ENCODE measurements at places on chromosomes 2 and 18.

DNA sequence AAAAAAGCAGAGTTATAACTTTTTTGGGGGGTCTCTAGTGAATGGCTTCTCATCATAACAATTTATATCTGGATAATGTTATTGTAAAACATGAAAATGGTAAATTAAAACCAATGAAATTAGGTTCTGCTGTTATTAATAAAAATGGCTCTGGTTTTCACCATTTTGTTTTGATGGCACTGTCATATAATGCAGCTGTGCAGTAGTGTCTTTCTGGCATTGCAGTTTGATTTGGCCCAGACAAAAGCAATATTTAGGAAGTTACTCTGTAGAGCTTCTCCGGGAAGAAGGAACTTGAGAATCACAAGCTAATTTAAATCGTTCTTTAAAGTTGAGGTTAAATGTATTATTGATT lies 15.1 kb upstream of the NT5C1B start:
- no peak for DNase-seq

DNA sequence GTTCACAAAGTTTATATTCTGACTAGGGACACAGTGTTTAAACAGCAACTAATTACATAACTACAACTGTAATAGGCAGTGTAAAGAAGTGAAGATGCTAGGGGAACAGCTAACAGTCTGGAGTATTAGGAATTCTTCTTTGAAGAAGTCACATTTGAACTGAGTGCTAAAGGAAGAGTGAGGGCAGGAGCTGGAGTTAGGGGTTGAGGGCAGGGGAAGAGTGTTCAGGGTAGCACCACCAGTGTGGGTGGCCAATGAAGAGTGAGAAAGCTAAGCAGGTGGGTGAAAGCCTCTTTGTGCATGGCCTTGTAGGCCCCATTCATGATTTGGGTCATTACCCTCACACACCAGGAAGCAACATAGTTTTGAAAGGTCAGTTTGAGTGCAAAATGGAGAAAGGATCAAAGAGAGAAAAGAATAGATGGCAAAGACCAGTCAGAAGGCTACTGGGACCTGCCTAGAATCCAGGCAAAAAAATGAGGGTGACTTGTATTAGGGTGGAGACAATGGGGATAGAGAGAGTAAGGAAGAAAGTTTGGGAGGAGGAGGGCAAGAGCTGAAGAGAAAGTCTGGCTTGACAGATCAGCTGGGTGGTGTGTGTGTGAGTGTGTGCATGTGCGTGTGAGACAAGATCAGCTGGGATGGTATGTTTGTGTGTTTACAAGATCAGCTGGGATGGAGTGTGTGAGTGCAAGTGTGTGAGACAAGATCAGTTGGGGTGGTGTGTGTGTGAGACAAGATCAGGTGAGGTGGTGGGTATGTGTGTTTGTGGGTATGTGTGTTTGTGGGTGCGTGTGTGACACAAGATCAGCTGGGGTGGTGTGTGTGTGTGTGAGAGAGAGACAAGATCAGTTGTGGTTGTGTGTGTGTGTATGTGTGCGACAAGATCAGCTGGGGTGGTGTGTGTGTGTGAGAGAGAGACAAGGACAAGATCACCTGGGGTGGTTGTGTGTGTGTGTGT lies 43.6 kb upstream of the AGPS start:
- no peak for DNase-seq

DNA sequence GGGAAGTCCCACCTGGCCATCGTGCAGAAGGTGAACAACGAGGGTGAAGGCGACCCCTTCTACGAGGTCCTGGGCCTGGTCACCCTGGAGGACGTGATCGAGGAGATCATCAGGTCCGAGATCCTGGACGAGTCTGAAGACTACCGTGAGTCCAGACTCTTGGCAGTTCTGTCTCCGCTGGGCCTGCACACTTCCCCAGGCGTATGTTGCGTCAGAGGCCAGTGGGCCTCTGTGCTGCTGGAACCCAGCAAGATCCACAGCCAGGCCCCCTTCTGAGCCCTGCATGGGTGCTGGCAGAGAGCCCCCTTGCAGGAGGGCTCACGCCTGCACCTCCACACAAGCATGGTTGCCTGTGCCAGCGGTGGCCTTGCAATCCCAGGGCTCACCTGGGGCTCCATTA lies 9.0 kb downstream of the CNNM3 start:
- DNase-seq = no peak

DNA sequence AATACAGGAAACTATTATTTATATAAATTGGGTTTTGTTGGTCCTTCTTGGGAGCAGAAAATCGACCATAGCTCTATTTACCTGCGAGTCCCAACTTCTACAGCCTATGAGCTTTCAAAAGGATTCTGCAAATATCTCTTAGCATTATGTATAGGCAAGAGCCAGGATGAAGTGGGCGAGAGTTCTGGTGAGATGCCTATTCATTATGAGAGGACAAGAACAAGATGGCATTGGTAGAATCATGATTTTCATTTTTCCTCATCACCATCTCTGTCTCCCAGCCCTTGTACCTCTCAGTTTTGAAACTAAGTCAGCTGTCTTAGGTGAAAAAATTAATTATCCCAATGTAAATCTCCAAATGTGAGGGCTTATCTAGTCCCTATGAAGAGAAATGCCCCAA lies 25.0 kb downstream of the WIPF1 start:
- no peak for DNase-seq

DNA sequence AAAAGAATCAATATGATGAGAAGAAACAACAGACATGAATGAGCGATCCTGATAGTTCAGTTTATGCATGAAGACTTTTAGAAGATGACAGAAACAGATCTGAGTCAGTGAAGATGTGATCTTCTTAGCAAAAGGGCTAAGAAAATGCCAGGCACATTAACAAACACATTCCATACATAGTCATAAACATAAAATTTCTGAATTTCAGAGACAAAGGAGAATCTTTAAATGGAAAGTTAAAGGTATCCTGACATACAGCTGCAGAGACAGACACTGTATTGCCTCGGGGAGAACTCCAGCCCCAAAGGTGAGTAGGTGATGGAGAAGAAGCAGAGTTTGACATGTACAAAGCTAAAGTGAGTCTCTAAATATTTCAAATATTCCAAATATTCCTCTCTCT lies 40.6 kb upstream of the FN1 start:
- DNase-seq = no peak

DNA sequence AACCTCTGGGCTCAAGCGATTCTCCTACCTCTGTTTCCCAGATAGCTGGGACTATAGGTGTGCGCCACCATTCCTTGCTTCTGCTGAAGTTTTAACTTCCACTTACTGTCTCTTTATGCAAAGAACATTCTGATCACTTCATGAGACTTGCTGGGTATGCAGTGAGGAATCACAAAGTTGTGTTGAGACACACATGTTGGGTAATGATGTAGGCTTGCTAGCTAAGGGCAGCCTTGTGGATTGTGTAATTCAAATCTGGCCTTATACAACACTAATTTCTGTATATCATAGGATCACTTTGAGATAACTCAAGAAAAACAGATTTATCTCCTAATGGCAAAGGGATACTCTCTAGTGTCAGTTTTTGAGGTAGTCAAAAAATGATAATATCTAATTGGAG lies 24.2 kb downstream of the XRCC5 start:
- no peak for DNase-seq

- no peak for DNase-seq
These were observed 217.8 kb upstream of the REV1 start for GRCh38 chr2:99707592-99707991.

DNA sequence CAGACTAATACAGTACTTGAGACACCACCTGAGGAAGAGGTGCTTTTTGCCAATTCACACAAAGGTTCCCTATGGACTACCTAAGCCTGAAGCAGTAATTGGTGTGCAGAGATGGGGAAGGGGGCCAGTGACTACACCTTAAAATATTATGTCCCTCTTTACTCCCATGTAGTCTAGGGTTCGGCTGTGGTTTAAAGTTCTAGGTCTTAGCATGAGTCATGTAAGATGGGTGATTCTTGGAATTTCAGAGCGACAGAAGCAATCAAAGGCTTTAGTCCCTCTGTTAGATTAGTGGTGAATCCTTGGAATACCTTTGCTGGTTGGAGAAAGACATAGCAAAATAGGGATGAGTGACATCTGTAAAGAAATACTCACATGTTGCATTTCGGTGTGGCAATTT lies 14.3 kb upstream of the CCDC85A start:
- DNase-seq = no peak

GRCh38 chr2:167423731-167424130 lies 535.5 kb downstream of the XIRP2 start:
- DNase-seq = no peak

DNA sequence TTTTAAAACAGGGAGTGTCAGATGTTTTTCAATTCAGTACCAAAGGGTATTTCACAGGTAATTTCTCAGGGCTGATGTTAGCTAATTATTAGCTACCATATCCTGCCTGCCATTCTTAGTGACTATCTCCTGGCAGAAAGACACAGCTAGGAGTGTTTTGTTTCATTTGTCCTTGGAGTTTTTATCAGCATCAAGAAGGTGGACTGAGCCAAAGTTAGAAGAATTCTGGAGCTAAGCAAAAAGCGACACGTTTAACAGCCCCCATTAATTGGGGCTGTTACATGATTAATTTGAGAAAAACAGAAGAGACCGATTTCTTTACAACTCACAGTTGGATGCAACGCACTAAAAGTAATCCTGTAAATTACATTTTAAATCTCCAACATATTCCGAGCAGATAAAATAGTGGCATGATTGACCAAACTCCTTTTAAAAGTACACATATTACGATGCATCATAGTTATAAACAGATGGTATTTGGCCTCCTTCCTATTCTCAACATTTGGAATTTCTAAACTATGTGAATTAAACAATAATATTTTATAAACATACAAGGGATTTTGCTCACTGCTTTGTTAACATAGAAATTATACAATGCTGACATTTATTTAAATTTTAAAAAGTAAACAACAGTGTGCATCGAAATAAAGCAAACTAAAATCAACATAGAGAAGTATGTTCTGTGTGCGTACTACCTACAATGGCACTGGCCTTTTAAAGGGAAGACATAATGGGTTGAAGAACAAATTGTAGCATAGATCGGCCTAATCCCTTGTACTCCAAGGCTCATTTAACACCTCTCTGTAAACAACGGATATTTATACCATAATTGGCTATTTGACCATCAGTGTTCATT lies 585.1 kb downstream of the ZEB2 start:
- DNase-seq = no peak

- no peak for DNase-seq
These were observed 98.1 kb downstream of the SP3 start for GRCh38 chr2:173866874-173867618.

- DNase-seq = no peak
These were observed 272.0 kb upstream of the RAB12 start for GRCh38 chr18:8337211-8337610.

DNA sequence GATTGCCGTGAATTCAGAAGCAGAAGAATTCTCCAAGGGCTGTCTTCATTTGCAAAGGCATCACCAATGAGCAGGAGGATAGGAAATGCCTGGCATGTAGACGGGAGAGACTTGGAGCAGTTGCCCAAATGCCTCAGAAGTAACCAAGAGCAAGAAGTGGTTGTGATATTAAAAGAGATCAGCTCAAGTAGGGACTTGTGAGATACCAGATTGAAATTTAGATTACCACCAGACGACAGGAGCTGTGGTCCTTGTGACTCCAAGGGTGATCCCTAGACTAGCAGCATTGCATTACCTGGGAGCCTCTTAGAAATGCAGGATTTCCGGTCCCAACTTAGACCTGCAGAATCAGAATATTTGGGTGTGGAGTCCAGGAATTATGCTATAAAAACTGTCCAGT lies 228.6 kb upstream of the EPAS1 start:
- no peak for DNase-seq

GRCh38 chr2:150370561-150370960 lies 116.9 kb downstream of the RND3 start:
- no peak for DNase-seq

- no peak for DNase-seq
These were observed 23.6 kb downstream of the SUCLG1 start for GRCh38 chr2:84435345-84436025.

DNA sequence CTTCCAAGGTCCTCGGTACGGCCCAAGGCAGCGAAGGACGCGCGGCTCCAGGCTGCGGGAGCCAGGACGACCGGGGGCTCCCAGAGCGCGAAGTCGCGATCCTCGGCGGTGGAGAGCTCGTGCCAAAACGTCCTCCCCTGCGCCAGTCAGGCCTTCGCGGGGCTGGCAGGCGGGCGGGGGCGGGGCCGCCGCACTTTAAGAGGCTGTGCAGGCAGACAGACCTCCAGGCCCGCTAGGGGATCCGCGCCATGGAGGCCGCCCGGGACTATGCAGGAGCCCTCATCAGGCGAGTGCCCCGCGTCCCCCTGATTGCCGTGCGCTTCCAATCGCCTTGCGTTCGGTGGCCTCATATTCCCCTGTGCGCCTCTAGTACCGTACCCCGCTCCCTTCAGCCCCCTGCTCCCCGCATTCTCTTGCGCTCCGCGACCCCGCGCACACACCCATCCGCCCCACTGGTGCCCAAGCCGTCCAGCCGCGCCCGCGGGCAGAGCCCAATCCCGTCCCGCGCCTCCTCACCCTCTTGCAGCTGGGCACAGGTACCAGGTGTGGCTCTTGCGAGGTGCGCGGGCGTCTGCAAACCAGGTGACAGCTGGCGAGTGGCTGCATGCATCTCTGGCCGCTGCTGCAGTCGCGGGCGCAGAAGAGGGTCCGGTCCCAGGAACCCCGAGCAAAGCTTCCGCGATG lies at the start of gene CIDEA:
CIDEA (plus strand) TSS at position 226 of the 684 bp plus-strand sequence; CDS start at position 249, 23 bp downstream.
- no peak for DNase-seq

DNA sequence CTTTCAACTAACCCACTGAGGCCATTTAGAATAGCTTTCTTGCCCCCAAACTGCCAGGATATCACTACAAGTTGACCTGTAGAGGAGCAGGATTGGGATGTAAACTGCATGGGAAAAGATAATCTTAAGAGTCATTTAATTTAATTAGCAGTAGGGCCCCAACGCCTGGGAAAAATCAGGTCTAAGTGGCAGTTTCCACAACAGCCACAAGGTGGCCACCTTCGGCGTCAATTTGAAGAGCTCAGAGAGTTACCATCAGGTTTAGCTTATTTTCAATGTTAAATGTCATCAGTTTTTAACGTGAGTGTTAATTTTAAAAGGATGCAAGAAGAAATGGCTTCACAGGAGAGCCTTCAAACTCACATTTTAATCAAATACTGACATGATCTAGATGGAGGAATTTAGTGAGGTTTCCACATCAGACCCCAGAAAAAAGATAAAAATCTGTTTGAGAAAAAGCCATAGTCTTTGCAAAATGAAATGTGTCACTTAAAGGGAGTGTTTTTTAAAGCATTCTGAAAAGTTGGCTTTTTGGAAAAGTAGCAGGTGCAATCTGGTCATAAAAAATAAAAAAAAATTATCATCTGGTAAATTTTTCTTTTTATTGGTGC lies 77.3 kb upstream of the UPP2 start:
- DNase-seq = no peak

- DNase-seq = no peak
These were observed 15.9 kb downstream of the ITGB1BP1 start for GRCh38 chr2:9407363-9407811.

Measured in CD4-positive, CD25-positive, alpha-beta regulatory T cell (primary cell).